Fibroblast of mammary gland (primary cell): ENCODE measurements at places on chromosomes 1 and 21.
A peak's percentile ranks its signal among the peaks of the same experiment; 100 is the strongest.

GRCh38 chr1:226679853-226680516 is 59.1 kb downstream of the ITPKB start:
- peak; percentile 60 for DNase-seq

DNA sequence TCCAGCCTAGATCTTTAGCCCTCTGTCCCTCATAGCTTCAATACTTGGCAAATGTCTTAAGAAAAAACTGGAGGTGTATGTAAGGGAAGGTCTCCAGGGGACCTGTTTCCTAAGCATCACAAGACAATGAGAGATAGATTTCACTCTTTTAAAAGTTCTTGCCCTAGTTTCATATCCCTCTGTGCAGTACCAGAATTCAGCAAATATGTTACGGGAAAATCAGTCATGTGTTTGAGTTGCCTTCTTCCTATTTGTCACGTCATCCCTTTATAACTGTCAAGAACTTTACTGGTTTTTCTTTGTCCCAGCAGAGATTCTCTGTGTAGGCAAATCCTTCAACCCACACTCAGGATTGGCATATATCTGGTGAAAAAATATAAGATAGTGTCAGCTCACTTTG is 32.3 kb downstream of the DNASE2B start:
- no peak for DNase-seq

DNA sequence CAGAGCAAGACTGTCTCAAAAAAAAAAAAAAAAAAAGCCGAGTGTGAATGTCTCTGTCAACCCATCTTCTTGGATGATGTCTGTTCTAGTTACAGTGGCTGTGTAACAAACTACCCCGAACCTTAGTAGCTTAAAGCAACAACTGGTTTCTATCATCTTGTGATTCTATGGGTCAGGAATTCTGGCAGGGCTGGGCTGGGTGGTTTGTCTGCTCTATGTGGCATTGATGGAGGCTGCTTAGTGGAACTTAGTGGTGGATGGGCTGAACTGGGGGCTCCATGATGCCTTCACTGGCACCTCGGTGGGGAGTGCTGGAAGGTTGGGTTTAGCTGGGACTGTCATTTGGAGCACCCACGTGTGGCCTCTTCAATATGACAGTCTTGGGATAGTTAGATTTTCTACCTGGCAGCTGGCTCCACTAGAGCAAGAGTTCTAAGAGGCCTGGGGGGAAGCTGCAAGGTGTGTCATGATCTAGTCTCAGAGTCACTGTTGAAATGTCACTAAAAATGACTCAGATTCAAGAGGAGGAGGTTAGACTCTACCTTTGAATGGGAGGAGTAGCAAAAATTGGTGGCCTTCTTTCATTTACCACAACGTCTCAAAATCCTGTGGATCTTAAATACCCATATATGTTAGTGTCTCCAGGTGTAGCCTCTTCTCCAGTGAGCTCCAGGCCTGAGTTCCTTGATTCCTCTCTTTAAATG is 18.6 kb downstream of the ACOT11 start:
- no peak for DNase-seq

- peak; percentile 90 for DNase-seq
These were observed 345.5 kb downstream of the SMYD3 start for GRCh38 chr1:246161626-246162025.

GRCh38 chr1:201371276-201371675 is 6.2 kb downstream of the TNNT2 start:
- no peak for DNase-seq

DNA sequence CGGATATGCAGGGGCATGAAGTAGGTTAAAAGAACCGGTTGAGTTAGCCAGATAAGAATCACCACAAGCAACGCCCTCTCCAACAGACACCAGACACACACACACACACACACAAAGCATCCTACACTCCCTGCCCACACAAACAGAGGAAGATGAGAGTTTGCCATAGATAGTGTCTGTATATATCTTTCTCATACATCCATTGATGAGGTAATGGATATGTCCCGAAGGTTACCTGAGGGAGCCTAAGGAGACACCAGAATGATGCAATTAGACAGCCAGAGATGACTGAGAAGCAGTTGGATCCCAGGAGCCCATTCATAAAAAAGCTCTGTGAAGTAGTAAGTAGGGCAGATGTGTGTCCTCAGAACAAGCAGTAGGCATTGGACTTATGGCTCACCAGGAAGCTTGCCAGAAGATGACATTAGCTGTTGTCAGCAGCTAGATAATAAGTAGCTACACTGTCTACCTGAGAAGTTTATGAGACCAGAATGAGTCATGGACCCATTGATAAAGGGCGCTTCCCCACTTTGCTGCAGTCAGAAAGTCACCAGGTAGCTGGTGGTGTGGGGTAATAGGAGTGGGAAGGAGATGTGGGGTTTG is 247.0 kb downstream of the KCNT2 start:
- peak; percentile 58 for DNase-seq
